ENCODE measurements at places on chromosomes 16 and 17. TPM values are rescaled to one million over a fixed set of nuclear protein-coding genes. Genes with fewer than 3 reads are reported as not detected.
A peak's percentile ranks its signal among the peaks of the same experiment; 100 is the strongest.

DNA sequence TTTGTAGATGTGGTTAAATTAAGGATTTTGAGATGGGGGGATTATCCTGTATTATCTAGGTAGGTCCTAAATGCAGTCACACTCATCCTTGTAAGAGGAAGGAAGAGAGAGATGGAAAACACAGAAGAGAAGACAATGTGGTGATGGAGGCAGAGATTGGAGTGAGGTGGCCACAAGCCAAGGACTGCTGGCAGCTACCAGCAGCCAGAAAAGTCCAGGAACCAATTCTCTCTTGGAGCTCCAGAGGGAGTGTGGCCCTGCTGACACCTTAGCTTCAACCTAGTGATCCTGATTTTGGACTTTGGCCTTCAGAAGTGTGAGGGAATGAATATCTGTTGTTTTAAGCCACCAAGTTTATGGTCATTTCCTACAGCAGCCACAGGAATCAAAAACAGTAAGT lies 18.0 kb downstream of the MAPT start:
- H3K4me1 ChIP-seq, result peaks cover 4% of the 10 kb centered on the region
- H3K27ac ChIP-seq, result no peak overlapping the region
- no peak for DNase-seq

NLGN2 gene
- 0.68 TPM for polyA plus RNA-seq

DNA sequence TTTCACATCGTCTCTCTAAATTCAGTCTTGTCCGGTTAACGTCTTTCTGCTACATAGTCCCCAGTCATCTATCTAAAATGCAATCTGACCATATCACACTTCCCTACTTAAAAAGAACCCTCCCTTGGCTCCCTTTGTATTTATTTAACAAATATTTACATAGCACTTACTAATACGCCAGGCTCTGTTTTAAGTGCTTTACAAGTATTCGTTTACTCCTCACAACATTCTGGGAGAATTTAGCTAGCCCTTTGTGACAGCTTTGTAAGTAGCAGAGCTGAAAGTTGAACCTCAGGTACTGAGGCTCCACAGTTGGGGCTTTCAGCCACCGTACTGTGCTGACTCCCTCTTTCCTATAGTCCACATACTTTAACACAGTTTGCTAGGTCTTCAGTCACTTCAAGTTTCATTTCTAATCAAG lies 9.2 kb downstream of the PAFAH1B1 start:
- DNase-seq, result no peak
- H3K4me3 ChIP-seq, result no peak overlapping the region
- no peak overlapping the region for H3K27ac ChIP-seq
- H3K27me3 ChIP-seq, result no peaks in the 10 kb centered on the region
- H3K4me1 ChIP-seq, result peaks cover 32% of the 10 kb centered on the region
- no peaks in the 10 kb centered on the region for H3K36me3 ChIP-seq

- no peak overlapping the region for H3K27ac ChIP-seq
- H3K27me3 ChIP-seq, result no peaks in the 10 kb centered on the region
- H3K36me3 ChIP-seq, result peaks cover 90% of the 10 kb centered on the region
- no peak overlapping the region for H3K4me3 ChIP-seq
- H3K4me1 ChIP-seq, result no peaks in the 10 kb centered on the region
These were observed 7.7 kb downstream of the PSMD3 start for GRCh38 chr17:39988206-39988810.

DPEP1 gene
- polyA plus RNA-seq, result not detected

DNA sequence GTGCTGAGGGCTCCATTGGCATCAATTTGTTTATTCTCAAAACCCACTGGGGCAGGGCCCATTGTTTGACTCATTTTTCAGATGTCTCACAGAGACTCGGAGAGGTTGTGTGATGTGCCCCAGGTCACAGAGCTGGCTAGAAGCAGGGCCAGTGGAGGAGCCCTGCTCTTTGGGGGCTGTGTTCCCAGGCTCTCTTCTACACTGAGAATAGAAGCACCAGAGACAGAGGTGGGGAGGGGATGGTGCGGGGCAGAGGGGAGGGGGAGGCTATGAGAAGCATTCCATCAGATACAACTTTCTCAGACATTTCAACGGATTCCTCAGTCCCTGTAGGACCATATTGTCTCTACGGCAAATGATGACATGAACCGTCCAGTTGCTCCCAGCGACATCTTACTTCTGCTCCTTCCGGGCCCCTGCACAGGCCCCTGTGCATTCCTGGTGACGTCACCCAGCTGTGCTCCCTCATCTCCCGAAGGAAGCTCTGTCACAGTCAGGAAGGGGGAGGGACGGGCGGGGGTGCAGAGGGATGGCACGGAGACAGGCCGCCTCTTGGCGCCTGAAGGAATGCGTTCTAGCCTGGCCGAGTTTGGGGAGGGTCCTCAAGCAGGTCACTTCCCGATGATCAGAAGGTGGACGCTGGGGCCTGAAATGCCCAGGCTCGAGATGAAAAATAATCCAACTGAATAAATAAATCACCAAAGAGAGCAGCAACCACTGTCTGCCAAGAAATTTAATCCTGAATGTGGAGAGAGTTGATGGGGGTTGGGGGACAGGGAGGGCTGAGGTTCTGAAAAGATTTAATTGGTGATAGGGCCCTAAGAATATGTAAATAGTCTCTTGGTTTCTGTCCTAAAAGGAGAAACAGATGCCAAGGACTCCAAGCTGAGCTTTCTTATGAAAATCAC lies 114.1 kb downstream of the NOG start:
- no peak for DNase-seq
- no peak overlapping the region for H3K4me3 ChIP-seq
- H3K4me1 ChIP-seq, result no peaks in the 10 kb centered on the region
- H3K36me3 ChIP-seq, result no peaks in the 10 kb centered on the region

DNA sequence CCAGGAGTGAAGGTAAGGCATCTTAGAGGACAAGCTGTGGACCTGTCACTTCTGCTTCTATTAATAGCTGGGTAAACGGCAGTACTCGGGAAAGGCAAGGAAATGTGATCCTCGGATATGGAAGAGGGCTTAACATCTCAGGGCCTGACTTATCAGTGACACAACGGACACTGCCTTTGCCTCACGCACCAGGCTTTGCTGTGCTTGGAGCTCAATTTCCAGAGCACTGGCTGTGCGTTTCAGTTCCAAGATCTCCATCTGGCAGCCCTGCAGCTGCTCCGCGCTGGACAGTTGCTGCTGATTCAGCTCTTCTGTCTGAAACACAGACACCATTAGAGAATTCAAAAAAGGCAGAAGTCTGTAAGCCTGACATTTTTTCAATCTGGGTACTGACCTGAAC lies 3.5 kb downstream of the KRT40 start:
- H3K36me3 ChIP-seq, result no peaks in the 10 kb centered on the region
- H3K4me3 ChIP-seq, result no peak overlapping the region
- peaks cover 8% of the 10 kb centered on the region for H3K27me3 ChIP-seq
- H3K4me1 ChIP-seq, result no peaks in the 10 kb centered on the region
- no peak for DNase-seq

KRTAP4-4 gene
- not detected for polyA plus RNA-seq

TMIGD1 gene
- not detected for polyA plus RNA-seq

DNA sequence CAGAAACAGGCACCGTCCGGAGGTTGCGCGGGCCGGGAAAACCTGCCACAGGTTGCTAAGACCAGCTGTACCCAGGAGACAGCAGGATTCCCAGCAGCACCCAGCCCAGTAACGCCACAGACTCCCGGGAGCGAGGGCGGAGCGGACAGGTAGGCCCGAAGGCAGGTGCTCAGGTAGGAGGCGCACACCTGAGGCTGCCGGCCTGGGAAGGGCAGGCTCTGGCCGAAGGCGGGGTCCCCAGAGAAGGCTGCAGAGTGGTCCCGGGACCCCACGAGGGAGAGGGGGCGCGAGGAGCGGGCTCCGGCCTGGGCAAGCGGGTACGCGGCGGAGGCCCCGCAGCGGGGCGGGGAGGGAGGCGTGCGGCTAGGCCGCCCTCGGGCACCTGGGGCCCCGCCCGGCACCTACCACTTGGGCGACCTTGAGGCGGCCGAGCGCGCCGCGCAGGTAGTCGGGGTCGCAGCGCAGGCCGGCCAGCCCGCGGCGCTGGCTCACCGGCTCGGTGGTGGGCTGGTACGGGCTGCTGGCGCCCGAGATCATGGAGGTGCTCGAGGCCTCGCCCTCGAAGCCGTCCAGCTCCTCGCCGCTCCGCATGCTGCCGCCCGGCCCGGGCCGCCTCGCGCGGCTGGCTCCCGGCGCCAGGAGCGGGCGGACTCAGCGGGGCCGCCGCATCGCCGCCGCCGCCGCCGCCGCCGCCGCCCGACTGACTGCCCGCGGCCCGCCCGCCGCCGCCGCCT lies 441 bp downstream of the CMTM4 start:
- H3K4me3 ChIP-seq, result peak overlapping the region; percentile 28
- H3K4me1 ChIP-seq, result peaks cover 15% of the 10 kb centered on the region
- H3K27ac ChIP-seq, result no peak overlapping the region
- no peak for DNase-seq
- peaks cover 50% of the 10 kb centered on the region for H3K27me3 ChIP-seq

FNDC8 gene
- not detected for polyA plus RNA-seq

DNA sequence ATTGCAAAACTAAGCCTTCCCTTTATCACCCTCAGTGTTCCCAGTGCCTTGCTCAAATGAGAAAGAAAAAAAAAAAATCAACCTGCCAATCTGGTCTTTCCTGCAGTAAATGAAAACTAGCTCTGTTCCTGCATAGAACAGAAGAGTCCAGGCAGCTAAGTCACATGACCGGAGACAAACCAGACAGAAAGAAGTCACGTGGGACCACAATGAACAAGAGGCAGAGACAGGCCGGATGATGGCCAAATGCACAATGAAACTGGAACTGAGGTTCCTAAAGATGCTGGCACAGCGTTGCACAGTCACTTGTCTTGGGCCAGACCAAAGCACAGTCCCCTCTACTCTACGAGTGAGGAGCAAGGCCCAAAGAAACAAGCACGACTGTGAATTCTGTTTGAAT lies 172.5 kb downstream of the GRIN2A start:
- H3K4me3 ChIP-seq, result no peak overlapping the region
- no peaks in the 10 kb centered on the region for H3K36me3 ChIP-seq
- DNase-seq, result no peak

DNA sequence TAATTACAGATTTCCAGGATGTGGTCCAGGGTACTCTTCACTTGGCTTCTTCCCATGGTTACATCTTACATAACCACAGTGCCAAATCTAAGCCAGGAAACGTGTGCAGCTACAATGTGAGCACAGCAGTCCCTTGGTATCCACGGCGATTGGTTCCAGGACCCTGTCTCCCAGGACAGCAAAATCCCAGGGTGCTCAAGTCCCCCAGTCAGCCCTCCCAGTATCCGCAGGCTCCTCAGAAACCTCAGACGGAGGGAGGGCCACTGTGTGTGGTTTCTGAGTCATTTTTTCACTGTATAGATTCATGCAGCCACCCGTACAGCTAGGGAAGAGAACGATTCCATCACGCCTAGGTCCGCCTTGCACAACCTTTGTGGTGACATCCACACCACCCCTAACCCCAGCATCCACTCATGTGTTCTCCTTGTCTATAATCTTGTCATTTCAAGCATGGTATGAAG lies 11.1 kb upstream of the ATP2C2 start:
- no peak overlapping the region for H3K27ac ChIP-seq
- H3K27me3 ChIP-seq, result peaks cover 2% of the 10 kb centered on the region
- no peaks in the 10 kb centered on the region for H3K4me1 ChIP-seq
- no peak for DNase-seq
- H3K36me3 ChIP-seq, result no peaks in the 10 kb centered on the region

DNA sequence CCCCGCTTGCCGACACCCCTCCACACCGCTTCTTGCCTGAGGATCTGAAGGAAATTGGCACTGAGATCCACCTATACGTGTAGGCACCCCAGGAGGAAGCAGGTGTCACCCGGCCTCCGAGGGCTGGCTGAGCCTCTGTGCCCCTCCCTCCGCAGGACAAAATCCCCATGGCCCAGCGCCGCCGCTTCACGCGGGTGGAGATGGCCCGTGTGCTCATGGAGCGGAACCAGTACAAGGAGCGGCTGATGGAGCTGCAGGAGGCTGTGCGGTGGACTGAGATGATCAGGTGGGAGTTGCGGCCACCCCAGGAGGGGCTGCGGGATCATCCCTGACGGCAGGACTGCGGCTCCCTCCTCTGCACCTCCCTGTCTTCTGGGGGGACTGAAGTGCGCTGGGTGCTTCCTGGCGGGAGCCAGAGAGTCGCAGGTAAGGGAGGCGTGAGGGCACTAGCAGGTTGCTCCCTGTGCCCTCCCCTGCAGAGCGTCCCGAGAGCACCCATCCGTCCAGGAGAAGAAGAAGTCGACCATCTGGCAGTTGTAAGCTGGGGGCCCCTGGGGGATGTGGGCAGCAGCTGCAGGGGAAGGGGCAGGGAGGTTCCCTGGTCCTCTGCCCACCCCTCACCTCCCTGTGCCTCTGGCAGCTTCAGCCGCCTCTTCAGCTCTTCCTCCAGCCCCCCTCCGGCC lies 9.0 kb downstream of the NME3 start:
- H3K4me1 ChIP-seq, result no peaks in the 10 kb centered on the region
- H3K4me3 ChIP-seq, result no peak overlapping the region
- DNase-seq, result no peak
- H3K36me3 ChIP-seq, result peaks cover 75% of the 10 kb centered on the region
- no peak overlapping the region for H3K27ac ChIP-seq
- H3K27me3 ChIP-seq, result no peaks in the 10 kb centered on the region

SLC2A4 gene
- not detected for polyA plus RNA-seq

- peaks cover 19% of the 10 kb centered on the region for H3K4me1 ChIP-seq
- H3K36me3 ChIP-seq, result no peaks in the 10 kb centered on the region
- no peaks in the 10 kb centered on the region for H3K27me3 ChIP-seq
- H3K4me3 ChIP-seq, result no peak overlapping the region
These were observed 1.9 kb upstream of the FAM20A start for GRCh38 chr17:68603027-68603426.

DNA sequence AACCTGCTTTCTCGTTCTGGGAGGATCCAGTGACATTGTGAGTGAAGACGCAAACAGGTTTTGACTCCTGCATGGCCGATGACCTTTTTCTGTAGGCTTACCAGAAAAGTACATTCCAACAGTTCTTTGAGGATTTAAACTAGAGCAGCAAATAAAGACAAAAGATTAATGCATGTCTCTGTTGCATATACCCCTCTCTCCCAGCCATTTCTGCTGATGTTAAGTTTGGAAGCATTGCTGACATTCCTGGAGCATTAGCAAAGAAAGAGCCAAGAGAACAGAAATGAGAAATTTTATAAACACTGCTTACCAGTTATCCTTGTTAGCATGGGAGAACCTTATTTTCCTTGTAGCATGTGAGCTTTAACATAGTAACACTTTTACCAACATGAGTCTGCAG lies 49.3 kb downstream of the SIAH1 start:
- H3K4me3 ChIP-seq, result no peak overlapping the region
- no peaks in the 10 kb centered on the region for H3K4me1 ChIP-seq
- peaks cover 49% of the 10 kb centered on the region for H3K36me3 ChIP-seq
- no peaks in the 10 kb centered on the region for H3K27me3 ChIP-seq

DNA sequence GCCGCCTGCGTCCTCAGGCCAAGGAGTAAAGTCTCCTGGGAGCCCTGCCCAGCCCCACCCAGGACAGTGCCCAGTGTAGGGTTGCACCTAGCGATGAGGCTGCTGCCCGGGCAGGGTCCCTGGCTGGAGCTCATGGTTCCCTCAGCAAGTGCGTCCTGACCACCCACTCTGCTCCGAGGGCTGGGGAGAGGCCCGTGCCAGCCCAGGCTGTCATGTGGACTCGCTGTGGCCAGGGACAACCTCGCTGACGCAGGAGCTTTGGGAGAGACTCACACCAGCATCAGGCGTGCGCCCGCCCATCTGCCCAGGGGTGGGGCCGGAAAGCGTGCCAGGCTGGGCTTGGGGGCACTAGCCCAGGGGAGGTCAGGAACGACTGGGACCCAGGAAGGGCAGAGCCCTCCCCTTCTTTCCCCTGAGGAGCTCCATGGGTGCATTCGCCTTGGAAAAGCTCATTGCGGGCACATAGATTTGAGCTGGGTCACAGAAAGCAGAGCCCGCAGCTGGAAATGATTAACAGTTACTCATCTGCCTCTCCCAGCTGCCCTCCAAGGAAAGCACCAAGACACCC lies 19.7 kb downstream of the DPEP1 start:
- no peak overlapping the region for H3K4me3 ChIP-seq
- peaks cover 5% of the 10 kb centered on the region for H3K27me3 ChIP-seq
- H3K27ac ChIP-seq, result no peak overlapping the region
- H3K4me1 ChIP-seq, result no peaks in the 10 kb centered on the region
